ENCODE measurements at places on chromosomes 6 and 20. TPM values are rescaled to one million over a fixed set of nuclear protein-coding genes. Genes with fewer than 3 reads are reported as not detected.

- H3K4me3 ChIP-seq = no peak overlapping the region
- no peaks in the 10 kb centered on the region for H3K27me3 ChIP-seq
- H3K4me1 ChIP-seq = peaks cover 5% of the 10 kb centered on the region
- no peak overlapping the region for H3K27ac ChIP-seq
Measured at GRCh38 chr6:72554761-72555221, 67.1 kb upstream of the KCNQ5 start.

The SENP6 gene
- 24.5 TPM for polyA plus RNA-seq

GRCh38 chr6:39517756-39518155 lies 195.3 kb upstream of the KCNK16 start:
- H3K27me3 ChIP-seq = no peaks in the 10 kb centered on the region
- no peaks in the 10 kb centered on the region for H3K36me3 ChIP-seq
- no peaks in the 10 kb centered on the region for H3K4me1 ChIP-seq

- no peaks in the 10 kb centered on the region for H3K27me3 ChIP-seq
- H3K36me3 ChIP-seq = peaks cover 38% of the 10 kb centered on the region
- no peak overlapping the region for H3K4me3 ChIP-seq
Measured at GRCh38 chr6:152330961-152331360, 306.2 kb downstream of the SYNE1 start.

GRCh38 chr6:164859816-164860215 lies 449.6 kb downstream of the C6orf118 start:
- H3K27ac ChIP-seq = no peak overlapping the region
- no peaks in the 10 kb centered on the region for H3K36me3 ChIP-seq
- H3K27me3 ChIP-seq = no peaks in the 10 kb centered on the region
- DNase-seq = no peak
- H3K4me1 ChIP-seq = no peaks in the 10 kb centered on the region

The GFOD1 gene
- 2.3 TPM for polyA plus RNA-seq

Measured in sigmoid colon (tissue), 7 donors.